ENCODE measurements at places on chromosomes 3 and 15.

DNA sequence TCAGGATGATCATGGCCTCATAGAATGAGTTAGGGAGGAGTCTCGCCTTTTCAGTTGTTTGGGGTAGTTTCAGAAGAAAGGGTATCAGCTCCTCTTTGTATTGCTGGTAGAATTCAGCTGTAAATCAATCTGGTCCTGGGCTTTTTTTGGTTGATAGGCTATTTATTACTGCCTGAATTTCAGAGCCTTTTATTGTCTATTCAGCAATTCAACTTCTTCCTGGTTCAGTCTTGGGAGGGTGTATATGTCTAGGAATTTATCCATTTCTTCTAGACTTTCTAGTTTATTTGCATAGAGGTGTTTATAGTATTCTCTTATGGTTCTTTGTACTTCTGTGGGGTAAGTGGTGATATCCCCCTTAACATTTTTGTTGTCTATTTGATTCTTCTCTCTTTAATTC is 1024.2 kb downstream of the DIPK2A start:
- no peak for DNase-seq

GRCh38 chr15:89837134-89837829 is 22.6 kb upstream of the ANPEP start:
- DNase-seq: no peak

DNA sequence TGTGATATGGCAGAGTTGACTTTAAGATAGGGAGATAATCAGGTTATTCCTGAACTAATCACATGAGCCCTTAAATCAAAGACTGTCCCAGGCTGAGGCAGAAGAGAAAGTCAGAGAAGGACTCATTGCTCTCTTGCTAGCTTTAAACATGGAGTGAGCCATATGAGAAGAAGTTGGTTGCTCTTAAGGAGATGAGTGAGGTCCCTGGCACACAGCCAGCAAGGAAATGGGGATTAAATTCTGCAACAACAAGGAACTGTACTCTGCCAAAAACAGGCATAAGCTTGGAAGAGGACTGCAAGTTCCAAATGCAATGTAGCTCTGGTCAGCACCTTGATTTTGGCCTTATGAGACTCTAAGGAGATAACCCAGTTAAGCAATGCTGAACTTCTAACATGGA is 457.0 kb downstream of the PLOD2 start:
- DNase-seq: no peak

GRCh38 chr3:9147215-9147895 is 102.1 kb downstream of the SRGAP3 start:
- DNase-seq: no peak

Measured in AG09319 (cell line).